NCI-H187 (cell line): ENCODE measurements at places on chromosomes 16 and 17.

GRCh38 chr17:63549289-63549945 is 860 bp upstream of the DCAF7 start:
- no peak for DNase-seq

GRCh38 chr17:13016881-13017654 is 759 bp downstream of the ELAC2 start:
- no peak for DNase-seq

DNA sequence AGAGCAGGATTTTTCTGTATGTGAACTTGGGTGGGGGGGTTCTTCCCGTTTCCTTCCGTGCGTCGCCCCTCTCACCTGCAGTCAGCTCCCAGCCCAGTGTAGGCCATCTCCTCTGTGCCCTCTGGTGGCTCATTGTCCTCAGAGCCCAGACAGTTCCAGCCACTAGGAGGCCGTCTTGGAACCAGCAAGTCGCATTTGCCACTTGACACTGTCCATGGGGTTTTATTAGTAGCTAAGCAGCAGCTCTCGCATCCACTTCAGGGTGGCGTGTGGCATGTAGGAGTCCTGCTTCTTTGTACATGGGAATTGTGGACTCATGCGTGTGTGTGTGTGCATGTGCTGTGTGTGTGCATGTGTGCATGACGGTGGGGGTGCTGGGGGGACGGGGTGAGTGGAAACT is 74.0 kb downstream of the SEC14L1 start:
- no peak for DNase-seq

DNA sequence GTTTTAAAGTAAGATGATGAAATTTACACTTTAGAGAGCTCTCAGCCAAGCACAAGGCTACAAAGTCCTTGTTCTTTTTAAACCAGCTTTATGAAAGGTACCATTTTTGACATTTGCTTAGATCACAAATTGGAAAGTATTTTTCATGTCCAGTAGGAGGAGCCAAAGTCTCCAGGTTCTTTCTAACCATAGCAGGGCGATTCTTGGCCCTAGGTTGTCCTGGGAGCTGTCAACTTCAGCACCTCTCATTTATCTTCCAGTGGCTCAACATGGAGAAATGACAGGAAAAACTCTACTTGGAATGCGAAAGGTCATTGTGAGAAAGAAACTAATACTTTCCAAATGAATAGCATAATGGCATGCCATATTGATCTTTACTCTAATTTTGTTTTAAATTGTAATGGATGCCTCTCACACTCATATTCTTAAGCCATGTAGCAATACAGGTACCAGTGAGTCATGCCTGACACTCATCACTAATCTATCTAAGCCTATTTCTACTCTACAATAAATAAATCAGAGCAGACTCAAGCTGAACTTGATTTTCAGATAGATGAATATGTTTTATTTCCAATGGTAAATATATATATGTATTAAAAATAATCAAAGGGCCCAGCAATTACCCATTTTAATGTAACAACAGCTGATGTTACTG is 919.1 kb upstream of the EEF2KMT start:
- no peak for DNase-seq

DNA sequence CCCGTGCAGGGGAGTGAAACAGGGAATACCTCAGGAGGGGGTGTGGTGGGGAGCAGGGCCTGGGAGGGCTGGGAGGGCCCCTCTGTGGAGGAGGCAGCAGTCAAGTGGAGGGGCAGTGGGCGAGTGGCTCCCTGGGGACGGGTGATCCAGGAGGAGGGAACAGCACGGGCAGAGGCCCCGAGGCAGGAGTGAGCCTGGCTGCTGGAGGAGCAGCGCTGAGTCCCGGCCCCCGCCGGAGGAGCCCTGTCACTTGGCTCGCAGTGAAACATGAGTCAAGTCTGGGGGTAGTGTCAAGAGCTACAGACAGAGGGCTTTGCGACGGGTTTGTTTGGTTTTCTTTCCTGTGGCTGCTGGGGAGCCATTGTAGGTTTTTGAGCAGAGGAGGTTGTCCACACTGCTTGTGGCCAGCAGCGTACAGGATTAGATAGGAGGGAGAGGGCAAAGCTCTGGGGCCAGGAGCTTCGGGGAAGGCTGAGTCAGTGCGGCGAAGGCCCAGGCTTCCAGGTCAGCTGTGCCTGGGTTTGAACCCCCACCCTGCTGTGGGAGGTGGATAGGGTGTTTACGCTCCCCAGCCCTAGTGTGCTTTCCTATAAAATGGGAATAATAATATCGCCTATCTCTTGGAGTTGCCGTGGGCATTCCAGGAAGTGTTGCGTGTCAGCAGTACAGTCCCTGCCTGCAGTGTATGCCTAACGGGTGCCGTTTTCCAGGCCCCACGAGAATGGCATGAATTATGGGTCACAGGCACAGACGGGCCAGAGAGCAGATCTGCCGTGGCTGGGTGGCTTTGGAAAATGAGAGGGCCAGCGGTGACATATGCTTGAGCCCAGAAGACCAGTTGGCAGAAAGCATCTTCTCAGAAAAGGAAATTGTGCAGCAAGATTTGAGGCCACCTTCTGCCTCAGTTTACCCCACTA is 115.9 kb upstream of the CIBAR2 start:
- no peak for DNase-seq

DNA sequence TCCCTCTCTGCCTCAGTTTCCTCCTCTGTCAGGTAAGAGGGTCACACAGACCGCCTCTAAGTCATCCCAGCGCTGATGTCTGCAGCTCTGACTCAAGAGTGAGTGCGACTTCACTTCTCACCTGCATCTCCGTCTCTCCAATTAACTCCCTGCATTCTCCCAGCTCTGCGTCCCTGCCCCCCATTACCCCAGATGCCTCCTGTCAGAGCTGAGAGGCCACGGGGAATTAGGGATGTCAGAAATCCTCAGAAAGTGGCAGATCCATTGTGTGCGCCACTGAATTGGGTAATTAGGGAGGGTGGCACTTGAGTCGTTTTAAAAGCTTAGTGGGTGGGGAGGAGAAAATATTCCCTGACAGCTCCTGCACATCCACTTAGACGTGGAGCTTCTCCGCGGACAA is 885.4 kb upstream of the EEF2KMT start:
- no peak for DNase-seq

DNA sequence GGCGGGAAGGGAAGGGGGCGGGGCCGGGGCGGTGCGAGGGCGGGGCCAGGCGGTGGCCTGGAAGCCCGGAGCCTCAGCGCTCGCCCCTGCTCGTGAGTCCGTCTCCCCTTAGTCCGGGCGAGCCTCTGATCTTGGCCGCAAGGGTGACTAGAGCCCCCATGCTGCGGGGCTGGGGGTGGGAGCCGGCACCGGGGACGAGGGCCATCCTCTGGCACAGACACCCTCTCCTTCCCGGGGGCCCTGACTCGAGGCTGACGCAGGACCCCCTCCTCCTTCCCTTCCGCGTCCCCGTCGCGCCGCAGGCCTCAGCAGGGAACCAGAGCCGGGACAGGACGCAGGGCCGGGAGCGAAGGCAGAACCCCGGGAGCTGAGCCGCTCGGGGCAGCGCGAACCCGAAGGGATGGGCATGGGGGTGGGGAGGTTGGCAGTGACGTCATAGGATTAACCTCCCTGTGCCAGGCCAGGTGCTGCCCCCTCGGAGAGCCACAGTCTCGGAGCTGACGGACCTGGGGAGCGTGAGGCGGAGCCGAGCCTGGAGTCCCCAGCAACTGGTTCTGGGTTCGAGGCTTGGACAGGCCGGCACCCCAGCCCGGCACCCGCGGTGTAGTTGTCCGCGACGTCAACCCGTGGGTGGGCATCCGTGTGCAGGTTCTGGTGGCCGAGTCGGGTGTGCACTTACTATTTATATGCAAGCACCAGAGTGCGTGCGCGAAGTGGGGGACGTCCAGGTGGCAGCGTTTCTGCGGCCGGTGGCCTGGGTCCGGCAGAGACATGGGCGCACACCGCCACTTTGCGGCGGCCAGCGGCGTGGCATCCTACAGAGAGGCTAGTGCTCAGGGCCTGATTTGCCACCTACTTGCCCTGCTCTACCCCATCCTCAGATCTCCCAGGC is 503 bp upstream of the PLCD3 start:
- DNase-seq = peak; percentile 31

DNA sequence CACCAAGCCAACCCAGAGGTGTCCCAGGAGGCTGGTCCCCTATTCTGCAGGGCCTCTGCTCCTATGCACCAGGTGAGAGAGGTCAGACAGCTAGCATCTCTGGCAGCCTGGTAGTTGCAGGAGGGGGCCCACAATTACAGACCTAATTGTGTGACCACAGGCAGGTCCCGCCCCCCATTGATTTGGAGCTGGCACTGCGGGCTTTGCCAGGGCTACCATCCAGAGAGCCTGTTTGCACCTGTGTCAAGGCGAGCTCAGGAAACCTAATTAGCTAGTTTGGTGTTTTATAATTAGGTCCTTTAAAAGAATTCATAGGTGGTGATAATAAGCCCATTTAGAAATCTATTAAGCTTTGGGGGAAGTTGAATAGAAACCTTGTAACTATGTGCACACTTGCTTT is 90.2 kb downstream of the MRM1 start:
- DNase-seq = no peak

DNA sequence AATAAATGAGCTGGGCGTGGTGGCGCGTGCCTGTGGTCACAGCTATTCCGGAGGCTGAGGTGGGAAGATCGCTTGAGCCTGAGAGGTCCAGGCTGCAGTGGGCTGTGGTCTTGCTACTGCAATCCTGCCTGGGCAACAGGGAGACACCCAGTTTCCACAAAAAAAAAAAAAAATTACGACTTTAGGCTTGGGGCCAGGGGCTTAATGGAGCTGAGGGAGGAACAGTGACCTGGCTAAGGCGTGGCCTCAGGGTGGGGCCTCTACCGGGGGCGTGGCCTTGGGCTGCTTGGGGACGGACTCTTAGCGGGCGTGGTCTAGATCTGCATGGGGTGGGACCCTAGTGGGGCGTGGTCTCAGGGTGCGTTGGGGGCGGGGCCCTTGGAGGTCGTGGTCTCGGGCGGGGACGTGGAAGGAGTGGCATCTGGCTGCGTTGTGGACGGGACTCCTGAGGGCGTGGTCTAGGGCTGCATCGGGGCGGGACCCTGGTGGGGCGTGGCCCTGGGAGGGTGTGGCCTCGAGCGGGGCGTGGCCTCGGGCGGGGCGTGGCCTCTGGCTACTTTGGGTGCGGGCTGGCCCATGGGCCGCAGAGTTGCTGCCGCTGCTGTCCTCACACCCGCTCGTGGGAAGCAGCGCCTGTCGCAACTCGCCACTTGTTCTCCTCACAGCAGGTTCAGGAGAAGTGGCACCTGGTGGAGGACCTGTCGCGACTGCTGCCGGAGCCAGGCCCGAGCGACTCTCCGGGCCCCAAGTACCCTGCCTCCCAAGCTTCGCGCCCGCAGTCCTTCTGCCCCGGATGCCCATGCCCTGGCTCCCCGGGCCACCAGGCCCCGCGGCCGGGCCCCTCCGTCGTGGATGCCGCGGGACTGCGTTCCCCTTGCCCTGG is 5.8 kb upstream of the C17orf99 start:
- peak; percentile 37 for DNase-seq

DNA sequence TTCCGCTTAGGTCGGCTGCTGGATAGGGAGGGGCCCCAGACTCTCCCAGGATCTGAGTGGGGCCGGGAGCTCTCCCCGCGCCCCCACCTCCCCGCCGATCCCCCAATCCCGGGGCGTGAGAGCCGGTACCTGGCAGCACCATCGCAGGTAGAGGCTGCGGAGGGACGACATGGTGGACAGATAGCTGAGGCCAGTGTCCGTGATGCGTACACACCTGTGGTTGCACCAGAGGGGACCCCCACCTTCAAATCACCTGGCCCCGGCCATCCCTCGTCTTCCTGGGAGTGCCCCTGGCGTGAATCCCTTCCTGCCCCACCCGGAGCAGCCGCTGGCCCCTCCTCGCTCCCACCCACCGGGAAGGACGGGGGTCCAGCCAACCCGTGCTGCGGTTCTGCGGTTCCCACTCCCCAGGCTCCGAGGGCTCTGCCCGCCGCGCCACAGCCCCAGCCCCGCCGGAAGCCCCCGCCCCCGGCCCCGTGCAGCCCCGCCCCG is 4.7 kb upstream of the WDR24 start:
- no peak for DNase-seq

GRCh38 chr16:89147085-89147817 is 24.3 kb upstream of the CDH15 start:
- DNase-seq = no peak

DNA sequence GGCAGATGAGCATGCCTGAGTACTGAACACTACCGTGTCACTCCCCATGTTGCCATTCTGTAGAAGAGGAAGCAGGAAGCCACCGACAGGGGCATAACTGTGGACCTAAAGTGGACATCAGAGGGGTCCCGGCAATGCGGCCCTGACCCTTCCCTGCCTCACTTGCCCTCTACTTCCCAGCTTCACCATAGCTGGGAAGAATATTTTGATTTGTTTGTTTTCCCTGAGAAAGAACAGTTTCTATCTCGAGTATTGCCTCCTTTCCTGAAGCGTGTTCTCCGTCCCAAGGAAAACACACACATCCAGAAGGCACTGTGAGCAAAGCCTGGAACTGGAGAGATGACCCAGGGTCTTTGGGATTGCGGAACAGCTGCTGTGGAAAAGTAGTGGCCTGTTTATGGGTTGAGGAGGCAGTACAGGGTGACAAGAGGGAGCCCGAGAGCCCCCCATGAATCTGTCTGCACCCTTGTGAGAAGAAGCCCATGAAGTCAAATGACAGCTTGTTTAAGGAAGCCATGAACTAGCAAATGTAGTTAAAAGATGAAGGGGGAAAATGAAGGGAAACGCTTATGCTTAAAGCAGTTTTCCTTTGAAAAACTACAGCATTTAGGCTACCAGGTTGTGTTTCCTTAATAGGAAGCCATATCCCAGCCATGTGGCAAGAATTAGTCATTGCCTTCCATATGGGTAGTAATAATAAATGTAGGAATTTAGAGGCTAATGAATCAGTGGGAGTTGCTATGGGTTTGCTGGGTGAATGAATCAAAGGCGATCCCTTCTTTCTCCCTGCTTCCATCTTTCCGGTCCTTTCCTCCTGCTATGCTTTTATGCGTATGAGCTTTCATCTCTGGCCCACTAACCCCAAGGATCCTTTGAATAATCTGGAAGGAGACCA is 90.0 kb upstream of the TBX2 start:
- no peak for DNase-seq

DNA sequence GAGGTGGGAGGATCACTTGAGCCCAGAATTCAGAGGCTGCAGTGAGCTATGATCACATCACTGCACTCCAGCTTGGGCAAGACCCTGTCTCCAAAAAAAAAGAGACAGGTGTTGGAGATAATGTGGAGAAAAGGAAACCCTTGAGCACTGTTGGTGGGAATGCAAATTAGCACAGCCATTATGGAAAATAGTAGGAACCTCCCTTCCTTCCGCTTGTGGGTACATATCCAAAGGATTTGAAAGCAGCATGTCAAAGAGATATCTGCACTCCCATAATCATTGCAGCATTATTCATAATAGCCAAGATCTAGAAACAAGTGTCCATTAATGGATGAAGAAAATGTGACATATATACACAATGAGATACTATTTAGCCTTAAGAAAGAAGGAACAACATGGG is 9.7 kb upstream of the ADCY7 start:
- DNase-seq = no peak
